ENCODE measurements at places on chromosomes 6 and 20. TPM values are rescaled to one million over a fixed set of nuclear protein-coding genes. Genes with fewer than 3 reads are reported as not detected.

DNA sequence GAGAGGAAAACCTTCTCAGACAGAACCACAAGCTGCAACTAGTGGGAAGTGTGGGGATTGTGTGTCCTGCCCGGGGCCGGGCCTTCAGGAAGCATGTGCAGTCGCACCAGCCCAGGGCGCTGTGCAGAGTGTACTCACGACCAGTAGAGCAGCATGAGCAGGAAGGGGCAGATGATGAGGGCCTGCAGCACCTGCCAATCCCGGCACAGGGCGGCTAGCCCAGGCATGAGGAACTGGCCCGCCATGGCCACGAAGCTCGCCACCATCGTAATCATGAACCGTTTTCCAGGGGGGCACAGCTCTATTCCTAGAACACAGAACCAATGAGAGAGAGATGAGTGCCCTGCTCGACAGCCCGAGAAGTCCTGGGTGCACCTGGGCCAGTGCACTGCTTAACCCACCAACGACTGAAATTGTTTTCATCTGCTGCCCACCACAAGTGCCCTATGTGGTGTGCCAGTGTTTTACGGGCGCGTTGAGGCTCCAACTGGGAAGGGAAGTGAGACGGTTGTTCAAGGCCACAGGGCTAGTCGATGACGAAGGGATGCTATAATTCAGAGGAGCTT lies 65.0 kb downstream of the PSMG4 start:
- no peaks in the 10 kb centered on the region for H3K36me3 ChIP-seq
- H3K4me3 ChIP-seq: no peak overlapping the region
- no peaks in the 10 kb centered on the region for H3K4me1 ChIP-seq

KCNK15 gene
- total RNA-seq: 0.17 TPM

GRCh38 chr20:18533978-18534644 lies 26.4 kb downstream of the SEC23B start:
- DNase-seq: no peak
- H3K27ac ChIP-seq: no peak overlapping the region
- H3K27me3 ChIP-seq: no peaks in the 10 kb centered on the region
- no peaks in the 10 kb centered on the region for H3K4me1 ChIP-seq

SLC12A5 gene
- total RNA-seq: not detected

- H3K27me3 ChIP-seq: no peaks in the 10 kb centered on the region
- DNase-seq: no peak
- H3K27ac ChIP-seq: no peak overlapping the region
- no peak overlapping the region for H3K4me3 ChIP-seq
Observed at GRCh38 chr6:6602262-6602661, 13.7 kb downstream of the LY86 start.

DNA sequence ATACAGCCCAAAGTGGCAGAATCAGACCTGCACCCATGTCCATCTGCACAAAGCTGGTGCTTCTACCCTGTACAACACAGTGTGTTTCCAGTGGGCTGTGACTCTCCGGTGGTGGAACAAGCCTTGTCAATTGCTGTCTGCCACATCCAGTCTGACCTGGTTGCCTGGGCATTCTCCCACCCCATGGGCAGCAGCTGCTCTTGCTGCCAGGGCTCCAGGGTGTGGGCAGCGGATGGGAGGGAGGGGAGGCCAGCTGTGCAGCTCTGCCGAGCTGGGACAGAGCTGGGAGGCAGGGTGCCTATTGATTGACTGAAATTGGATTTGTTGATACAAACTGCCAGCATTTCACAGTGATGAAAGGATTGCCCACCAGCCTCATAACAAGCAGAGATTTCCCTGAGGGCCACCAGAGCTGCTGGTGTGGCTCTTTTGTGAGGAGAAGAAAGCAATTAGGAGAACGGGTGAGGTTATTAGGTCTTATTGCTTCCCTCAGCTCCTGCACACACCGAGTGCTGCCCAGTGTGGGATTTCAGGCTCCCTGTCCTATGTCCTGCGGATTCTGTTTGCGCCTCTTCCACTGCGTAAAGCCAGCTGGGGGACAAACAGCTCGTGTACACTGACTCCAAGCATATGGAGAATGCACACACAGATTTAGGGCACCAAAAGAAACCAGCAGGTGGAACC lies 150.8 kb downstream of the NRN1 start:
- H3K4me3 ChIP-seq: no peak overlapping the region
- H3K27ac ChIP-seq: no peak overlapping the region
- H3K4me1 ChIP-seq: peaks cover 5% of the 10 kb centered on the region
- no peak for DNase-seq
- H3K27me3 ChIP-seq: peaks cover 12% of the 10 kb centered on the region

DNA sequence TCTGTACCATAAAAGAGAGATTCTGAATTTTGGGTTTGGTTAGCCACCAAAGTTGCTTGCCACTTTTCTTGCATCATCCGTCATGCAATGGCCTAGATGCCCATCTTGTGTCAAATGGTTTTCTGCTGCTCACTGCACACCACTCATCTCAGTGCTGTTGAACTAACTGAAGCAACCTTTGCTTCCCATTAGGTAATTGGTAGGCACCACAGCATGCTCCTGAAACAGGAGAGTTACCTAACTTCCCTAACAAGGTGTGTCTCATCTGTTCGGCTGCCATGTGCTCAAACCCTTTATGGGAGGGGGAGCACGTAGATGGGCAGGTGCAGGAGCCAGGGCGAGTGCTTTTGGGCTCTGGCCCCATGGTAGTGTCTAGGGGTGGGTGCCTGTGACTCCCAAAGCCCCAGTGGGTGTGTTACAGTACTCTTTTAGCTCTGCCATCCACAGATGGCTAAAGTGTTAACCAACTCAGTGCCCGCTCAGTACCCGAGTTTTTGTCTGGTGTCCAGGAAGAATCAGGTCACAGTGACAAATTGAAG lies 147.4 kb upstream of the SPACA1 start:
- no peaks in the 10 kb centered on the region for H3K27me3 ChIP-seq
- H3K36me3 ChIP-seq: no peaks in the 10 kb centered on the region
- H3K27ac ChIP-seq: no peak overlapping the region
- peaks cover 3% of the 10 kb centered on the region for H3K4me1 ChIP-seq
- H3K4me3 ChIP-seq: no peak overlapping the region
- DNase-seq: no peak

GRCh38 chr6:27770724-27771123 lies 141.5 kb downstream of the OR2B2 start:
- H3K4me3 ChIP-seq: no peak overlapping the region
- H3K4me1 ChIP-seq: peaks cover 26% of the 10 kb centered on the region
- no peak overlapping the region for H3K27ac ChIP-seq
- H3K27me3 ChIP-seq: no peaks in the 10 kb centered on the region
- no peaks in the 10 kb centered on the region for H3K36me3 ChIP-seq
- DNase-seq: no peak

SLC22A7 gene
- not detected for total RNA-seq

Measured in B cell (primary cell).